ACHN (cell line): ENCODE measurements at places on chromosomes 5 and 9.

DNA sequence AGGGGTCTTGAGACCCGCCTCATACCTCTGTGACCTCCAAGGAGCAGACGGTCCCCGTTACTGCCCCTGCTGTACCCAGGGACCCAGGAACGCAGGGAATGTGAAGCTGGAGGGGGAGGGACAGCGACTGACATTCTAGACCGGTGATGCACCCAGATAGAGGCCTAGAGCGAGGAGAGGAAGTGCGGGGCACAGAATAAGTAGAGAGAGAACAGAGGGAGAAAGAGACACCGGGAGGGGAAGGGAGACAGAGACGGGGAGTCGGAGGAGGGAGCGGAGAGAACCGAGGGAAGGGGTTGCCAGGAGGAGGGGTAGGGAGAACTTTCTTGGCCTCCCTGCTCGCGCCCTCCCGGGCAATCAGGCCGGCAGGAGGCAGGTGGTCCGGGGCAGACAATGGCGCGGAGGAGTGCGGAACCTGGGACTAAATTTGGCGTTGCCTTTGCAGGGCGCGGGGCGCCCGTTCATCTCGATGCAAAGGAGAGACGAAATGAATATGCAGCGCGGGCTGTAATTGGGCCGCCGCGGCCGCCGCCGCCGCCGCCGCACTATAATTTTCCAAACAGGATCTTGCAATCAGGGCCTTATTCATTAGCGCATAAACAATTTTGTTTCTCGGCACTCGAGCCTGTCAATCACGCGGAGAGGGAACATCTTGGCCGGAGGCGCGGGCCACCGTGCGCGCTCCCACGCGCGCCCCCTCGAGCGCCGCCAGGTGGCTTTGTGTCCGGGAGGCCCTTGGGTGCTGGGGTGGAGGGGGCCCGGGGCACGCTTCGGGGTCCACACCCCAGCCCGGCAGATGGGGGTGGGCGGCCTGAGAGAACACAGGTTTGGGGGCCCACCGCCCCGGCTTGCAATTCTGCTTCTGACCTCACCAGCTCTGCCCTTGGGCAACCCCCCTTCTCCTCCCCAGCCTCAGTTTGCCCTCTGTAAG is 33.0 kb downstream of the NDUFA8 start:
- DNase-seq, result peak; percentile 55

- DNase-seq, result no peak
Observed at GRCh38 chr5:68134033-68134668, 81.4 kb upstream of the PIK3R1 start.

DNA sequence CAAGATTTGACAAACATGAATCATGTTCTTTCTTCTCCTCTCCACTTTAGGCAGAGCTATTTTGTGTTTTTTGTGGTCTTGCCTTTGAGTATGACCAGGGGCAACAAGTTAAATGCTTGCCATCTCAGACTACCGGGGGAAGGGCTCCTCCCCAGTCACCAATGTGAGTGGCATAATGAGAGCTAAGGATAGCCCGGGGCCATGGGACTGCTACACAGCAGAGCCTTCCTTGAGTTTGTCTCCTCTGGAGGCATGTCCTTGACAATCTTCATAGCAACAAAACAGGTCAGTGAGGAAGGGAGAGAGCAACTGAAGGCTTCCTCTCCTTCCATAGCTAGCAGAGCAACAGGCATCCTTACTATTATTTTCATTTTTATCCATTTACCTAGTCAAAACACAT is 299.3 kb downstream of the ENC1 start:
- DNase-seq, result no peak

GRCh38 chr5:132760601-132761317 is 13.5 kb downstream of the CCNI2 start:
- DNase-seq, result no peak

DNA sequence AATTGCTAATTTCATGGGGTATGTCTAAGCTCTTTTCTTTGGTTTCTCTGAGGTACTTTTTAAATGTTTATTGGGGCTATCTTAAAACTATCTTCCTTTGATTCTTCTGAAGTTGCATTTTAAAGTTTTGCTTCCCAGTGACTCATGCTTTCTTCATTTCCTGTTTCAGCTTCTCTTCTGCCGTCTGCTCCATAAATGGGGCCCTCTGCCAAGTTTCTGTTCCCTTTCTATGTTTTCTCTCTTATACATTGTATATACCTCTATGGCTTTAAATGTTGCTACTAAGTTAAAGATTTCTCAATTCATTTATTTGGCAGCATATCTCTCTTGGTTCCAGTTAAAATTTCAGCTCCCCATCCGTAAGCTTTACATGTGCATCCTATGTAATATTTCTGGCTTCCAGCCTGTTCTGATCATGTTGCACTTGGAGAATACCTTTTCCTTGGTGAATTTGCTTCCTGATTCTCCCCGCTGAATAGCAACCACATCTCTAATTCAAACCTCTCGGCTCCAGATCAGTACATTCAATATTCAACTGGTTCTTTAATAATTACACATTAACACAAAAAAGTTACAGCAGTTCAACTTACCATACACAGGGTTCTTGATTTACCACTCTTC is 125.3 kb downstream of the ST8SIA4 start:
- peak; percentile 45 for DNase-seq

DNA sequence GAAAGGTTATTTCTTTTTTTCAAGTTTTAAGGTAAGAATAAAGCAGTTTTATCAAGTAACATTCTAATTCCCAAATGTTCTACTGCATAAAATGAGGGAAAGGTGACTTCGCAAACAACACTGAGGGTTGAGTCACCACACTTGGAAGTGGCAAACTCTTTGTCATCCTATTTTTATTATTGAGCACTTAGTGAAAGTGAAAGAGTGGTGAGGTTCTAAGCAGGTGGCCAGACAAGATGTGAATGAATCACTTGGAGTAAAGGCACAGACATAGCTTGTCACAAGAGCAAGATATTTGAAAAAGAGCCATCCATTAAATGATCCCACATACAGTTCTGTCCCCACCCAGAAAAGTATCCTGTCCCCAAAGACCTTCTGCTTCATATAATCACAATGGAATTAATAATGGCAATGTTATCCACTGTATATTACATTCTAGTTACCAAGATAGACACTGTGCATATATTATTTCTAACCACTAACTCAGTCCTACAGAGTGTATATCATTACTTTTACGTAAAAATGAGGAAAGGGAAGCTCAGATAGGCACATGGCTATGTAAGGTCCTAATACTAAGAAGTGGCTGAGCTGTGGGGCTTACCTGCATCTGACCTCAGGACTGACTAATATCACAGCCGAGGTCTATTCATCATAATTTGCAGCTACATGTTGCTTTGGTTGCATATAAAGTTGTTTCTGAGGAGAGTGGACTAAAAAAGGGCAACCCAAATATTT is 730.4 kb upstream of the MEF2C start:
- DNase-seq, result no peak

GRCh38 chr9:4346131-4346530 is 46.3 kb upstream of the GLIS3 start:
- DNase-seq, result no peak

GRCh38 chr9:37936376-37936775 is 32.4 kb upstream of the SLC25A51 start:
- no peak for DNase-seq

DNA sequence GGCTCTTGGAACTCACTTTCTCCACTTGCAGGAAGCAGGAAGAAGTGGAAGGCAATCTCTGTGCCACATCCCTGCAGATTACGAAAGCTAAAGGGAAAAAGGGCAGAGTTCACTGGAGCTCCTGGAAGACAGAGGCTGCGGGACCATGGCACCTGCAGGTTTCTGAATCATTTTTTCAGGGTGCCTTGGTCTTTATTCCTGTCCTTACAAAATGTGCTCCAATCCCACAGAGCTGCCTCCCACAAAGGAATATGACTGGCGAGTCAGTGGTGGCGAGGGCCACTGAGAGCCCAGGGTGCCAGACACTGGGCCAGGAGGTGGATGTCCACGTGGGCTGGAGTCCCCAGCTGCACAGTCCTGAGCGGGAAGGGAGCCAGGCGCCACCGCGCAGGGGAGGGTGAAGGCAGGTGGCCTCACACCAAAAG is 183.0 kb downstream of the FANCC start:
- DNase-seq, result no peak

DNA sequence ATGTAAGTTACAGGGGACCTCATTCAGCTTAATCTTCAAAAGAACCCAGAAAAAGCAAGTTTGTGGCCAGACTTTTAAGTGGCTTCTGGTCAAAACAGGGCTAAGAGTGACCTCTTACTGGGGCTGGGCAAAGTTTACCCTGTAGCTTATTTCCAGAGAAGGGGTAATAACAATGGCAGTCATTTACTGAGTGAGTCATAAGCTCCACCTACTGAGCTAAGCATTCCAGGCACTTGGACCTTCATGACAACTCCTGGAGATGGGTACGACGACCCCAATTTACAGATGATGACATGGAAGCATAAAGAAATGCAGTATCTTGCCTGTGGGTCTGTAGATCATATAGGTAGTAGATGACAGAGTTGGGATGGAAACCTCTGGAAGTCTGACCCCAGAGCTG is 4.7 kb upstream of the GPR151 start:
- no peak for DNase-seq

GRCh38 chr9:108150736-108151586 is 661.4 kb upstream of the KLF4 start:
- no peak for DNase-seq
